Ammon's horn (tissue), 1 donor: ENCODE measurements at places on chromosomes 7 and 10.

DNA sequence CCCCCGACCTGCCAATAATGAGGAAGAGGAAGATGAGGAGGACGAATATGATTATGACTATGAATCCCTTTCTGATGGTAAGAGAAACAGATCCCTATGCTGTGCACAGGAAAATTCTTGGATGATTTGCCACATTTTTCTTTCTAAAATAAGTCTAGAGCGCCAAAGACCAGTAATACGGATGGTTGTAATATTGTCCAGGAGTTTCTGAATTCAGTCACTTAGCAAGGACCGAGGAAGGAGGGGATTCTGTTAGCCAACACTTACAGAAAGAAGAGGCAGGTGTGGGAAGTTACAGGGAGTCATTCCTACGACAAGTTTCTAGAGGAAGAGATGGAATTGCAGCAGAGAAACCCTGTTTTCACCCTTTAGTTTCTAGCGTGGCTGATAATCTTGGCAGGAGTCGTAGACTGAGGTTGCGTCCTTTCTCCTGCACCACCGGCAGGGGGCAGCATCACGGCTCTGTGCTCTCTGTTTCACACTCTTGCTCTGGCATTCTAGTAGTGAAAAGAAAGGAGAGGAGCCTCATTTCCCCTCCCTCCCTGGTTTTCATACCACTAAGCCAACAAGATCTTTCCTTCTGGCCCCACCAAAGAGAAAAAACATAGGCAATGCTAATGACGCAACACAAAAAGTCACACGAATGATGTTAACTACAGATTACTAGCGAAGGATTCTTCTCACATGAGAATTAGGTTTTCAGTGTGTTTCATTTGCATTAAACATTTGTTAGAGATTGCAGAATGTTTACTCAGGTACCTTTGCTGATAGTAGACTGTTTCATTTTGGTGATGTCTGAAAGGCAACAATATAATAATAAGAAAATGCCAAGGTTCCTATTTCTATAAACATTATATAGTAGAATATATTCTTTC, 82.7 kb downstream of the NOC3L start:
- peak; percentile 71 for DNase-seq

DNA sequence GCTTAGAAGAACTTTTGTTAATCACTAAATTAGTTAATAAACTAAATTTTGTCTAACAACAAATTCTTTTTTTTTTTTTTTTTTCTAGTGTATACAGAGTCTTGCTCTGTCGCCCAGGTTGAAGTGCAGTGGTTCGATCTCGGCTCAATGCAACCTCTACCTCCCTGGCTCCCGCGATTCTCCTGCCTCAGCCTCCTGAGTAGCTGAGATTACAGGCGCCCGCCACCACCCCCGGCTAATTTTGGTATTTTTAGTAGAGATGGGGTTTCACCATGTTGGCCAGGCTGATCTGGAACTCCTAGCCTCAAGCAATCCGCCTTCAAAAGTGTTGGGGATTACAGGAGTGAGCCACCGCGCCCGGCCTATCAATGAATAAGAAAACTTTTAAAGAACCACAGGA, 1.1 kb upstream of the IQUB start:
- DNase-seq = no peak

- peak; percentile 54 for DNase-seq
Observed at GRCh38 chr10:59586407-59586891, 123.2 kb downstream of the SLC16A9 start.

DNA sequence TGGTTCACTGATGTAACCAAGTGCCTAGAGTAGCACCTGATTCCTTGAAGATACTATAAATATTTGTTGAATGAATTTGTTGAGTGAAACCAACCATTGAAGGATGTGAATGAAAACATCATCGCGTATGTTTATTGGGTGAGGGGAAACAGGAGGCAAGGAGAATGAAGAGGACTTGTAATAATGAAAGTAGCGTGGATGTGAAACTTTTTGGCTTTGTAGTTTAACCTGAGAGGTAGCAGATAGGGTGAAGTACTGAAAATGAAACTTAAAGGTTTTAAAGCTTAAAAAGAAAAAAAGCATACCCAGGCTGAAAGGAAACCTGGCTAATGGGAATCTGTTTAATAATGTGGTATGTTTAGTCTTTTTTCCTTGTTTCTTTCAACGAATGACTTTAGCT, 5.2 kb downstream of the CCNY start:
- DNase-seq = no peak

DNA sequence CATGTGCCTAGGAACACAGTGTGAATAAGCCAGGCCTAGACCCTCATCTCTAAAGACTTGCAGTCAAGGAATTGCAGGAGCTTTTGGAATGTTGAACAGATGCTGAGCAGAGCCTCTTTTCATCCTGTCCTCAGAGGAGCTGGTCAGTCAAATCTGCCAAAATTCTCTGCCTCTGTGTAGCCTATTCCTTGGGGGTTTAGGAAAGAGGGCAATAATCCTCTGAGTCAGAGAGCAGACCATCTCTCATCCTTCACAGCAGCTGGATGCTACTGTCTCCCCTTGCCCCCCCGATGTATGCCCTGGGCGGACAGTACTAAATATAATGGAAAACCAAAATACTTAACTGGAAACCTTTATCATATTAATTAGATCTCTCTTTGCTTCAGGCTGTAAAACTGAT, 52.6 kb downstream of the BICC1 start:
- no peak for DNase-seq

GRCh38 chr7:119065966-119066365, 841.5 kb downstream of the ANKRD7 start:
- no peak for DNase-seq

GRCh38 chr7:33849971-33850559, 55.3 kb upstream of the BMPER start:
- no peak for DNase-seq

DNA sequence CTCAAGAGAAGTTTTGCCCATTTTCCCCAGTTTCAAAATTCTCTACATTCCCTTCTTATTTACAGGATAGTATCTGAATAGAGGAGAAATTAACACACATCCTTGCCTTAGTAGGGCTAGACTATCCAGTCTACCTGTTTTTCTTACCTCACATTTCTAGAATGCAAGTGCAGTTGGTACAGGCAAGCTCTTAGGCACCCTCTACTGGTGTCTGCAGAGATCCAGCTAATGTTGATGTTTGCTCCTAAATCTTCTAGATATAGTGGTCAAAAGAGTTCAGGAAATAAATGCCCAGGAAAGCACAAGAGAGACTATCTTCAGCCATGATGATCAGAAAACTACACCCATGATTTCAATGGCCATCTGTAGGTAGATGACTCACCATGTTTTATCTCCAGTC, 205.3 kb downstream of the HTR7 start:
- no peak for DNase-seq

DNA sequence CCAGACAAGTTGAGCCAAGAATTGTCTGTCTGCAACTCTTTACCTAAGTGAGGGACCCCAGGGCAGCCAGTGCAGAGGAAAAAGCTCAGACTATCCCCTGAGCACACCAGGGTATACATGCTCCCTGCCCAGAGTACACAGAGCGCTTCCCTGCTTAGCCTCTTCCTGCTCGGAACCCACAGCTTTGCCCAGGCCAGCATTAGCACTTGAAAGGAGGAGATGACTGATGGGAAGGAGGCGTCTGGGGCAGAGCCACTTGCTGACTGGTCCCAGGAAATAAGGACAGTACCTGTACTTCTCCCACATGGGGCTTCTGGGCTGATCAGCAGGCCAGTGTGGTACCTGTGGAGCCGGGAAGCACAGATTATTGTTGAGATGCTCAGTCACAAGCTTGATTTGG, 48.4 kb upstream of the TRIM8 start:
- no peak for DNase-seq

- no peak for DNase-seq
Observed at GRCh38 chr10:62302760-62303159, 34.1 kb upstream of the RTKN2 start.

DNA sequence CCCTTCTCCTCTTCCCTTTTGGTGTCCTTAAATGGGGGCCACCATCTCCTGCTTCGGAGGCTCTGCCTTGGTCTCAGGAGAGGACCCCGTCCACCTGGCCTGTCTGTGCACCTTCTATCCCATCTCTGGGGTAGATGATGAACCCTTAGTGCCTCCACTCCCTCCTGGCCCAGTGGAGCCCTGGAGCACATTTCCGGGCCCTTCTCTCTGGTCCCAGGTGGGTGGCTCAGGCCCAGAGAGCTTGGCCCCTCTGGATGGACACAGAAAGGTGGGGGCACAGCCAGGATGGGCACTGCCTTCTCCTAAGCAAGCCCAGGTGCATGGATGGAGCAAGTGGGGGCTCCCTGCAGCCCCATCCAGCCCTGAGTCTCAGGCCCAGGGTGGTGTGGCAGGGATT, 121.4 kb upstream of the RET start:
- no peak for DNase-seq

- DNase-seq = no peak
Observed at GRCh38 chr10:76251841-76252671, 820.6 kb downstream of the LRMDA start.

DNA sequence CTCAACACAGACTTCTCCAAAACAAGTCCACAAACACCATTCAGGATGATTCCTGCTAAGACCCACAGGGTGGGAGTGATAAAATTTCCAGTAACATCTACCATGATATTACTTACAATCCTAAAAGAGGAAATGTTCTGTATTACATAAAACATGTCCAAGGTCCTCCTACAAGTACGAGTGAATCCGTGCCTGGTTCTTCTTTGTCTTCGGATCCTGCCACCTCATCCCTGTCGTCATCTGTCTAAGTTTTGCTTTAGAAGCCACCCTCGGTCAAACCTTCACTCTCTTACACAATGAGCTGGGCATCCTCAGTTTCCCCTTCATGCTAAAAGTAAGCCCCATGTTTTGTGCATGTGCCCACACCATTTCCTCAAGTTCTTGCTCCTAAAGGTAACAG, 279.0 kb downstream of the KCNMA1 start:
- DNase-seq = no peak

DNA sequence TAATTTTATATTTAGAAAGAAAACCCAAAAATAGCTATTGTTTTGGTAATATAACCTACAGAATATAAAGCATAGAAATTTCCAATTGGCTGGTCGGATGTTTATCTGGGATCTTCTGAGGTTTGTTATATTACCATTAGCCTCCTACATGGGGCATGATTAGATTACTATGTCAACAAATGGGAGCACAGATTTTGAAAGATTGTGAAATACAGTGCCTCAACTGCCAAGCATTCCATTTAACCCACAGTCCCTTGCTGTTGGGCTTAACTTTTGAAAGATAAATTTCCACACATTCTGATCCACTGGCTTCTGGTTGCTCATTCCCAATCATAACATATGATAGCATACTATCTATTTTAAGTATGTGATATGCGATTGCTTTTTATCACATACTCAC, 455.4 kb upstream of the C7orf33 start:
- no peak for DNase-seq

DNA sequence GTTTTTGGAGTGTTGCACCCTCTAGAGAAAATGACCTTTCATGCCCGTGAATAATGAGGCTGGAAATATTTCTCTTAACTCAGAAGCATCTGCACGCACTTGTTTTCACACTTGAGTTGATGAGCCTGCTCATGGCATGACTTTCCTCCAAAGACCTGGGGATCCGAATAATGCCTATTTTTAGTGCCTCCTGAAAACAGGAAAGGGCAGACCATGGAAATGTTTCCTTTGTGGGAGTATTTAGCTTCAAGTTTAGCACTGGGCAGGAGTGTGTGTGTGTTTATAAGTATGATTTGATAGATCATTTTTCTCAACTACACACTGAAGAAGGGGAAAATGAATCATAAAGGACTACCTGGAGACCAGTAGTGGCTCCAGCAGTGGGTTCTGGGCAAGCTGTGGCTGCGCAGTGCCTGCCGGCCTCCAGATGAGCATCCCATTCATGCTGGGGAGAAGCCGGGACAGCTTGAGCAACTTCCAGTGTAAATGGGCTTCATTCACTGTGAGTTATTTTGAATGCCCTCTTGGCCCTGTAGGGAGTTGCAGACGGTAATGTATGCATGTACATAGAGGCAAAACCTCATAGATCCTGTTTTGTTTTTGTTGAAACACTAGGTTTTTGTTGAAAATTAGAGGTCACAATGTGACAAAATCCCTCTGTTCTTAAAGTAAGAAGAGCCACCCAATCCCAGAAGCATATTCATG, 117.8 kb upstream of the INSYN2A start:
- peak; percentile 55 for DNase-seq
